CD4-positive, alpha-beta T cell treated with Interleukin-6 for 4 hours (primary cell): ENCODE measurements at places on chromosomes 5 and 9.

GRCh38 chr5:175860531-175861045 lies 10.8 kb upstream of the CPLX2 start:
- DNase-seq: no peak

DNA sequence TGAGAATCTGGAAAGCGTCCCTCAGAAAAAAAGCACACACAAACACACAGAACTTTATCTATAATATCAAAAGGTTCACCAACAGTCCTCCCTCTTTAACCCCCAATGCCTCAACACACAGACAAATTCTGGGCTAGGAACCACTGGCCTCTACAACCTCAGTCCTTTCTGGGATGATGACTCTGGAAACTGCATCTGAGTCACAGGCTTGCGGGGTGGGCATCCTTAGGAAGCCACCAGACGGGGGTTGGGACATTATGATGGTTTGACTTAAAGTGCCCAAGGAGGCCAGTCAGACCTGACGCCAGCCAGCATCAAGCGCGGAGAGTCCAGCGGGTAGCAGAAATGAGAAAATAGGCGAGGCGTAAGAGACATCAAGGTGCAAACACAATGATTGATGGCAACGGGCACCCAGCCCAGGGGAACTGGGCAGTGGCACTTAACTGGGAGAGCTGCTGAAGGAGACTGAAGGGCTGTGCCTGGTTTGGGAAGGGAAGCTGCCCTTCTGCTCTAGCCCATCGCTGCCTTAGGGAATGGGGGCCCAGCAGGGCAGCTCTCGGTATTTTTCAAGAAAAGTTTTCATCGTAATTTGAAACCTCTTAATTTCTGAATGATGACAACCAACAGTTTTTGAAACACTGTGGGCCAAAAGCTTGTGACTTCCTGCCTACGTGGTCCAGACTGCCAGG lies 20.7 kb downstream of the SPRY4 start:
- no peak for DNase-seq

DNA sequence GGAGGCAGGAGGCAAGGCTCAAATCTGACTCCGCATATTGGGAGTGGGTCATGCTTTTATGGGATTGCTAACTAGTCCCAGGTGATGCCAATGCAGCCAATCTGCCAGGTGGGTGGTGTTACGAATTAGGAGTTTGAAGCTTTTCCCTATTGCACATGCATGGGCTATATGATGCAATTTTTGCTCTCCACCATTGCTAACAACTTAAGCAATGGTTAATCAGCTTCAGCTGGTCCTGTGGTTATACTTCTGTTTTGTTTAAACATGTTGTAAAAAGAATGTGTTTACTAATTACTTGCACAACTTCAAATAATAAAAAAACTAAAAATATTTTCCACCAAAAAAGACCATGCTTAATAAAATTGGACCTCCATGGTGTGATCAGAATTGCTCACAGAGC lies 55.7 kb downstream of the SHC3 start:
- DNase-seq: no peak

- no peak for DNase-seq
These were observed 194.7 kb downstream of the SREK1 start for GRCh38 chr5:66338828-66339227.

- no peak for DNase-seq
These were observed 53.1 kb upstream of the RASEF start for GRCh38 chr9:83116026-83116425.

GRCh38 chr5:54754878-54755277 lies 230.5 kb downstream of the ESM1 start:
- DNase-seq: no peak
